ENCODE measurements at places on chromosomes 2 and 18.

GRCh38 chr2:97673182-97673914 lies 3.8 kb downstream of the C2orf92 start:
- DNase-seq, result no peak

DNA sequence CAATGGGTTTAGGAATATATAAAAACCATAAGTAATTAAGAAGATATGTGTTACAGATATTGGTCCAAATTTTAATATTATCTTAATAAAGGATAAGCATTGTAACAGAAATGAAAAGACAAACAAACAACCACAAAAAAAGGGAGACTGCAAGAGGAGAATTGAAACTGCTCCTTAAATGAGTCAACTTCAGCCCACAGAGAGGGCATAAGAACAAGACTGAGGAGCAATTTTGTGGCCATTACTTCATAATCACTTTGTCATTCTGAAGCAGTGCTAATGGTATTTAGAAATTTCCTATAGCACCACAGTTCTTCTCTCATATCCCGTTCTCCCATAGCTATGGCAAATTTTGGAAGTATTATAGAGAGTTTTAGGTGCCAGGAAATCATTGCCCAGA lies 193.2 kb upstream of the HNMT start:
- DNase-seq, result no peak

DNA sequence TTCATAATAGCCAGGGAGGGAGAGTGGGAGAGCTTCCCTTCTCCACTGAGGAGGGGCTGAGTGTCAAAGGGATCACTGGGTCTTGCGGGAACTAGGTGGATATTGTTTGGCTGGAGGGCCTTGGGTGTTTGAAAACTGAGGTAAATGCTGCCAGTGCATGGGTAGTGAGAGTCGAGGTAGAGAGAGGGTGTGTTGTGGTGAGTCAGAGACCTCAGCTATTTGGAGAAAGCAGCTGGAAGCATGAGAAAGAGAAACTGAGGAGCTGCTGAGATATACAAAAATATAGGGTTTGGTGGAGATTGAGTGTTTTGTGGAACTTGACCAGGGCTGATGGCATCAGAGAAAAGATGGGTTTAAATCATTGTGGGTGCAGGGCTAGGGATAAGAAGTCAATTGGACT lies 127.0 kb upstream of the CCDC195 start:
- no peak for DNase-seq

- no peak for DNase-seq
Measured at GRCh38 chr2:39661826-39662225, 3.9 kb upstream of the TMEM178A start.

Measured in stimulated activated CD4-positive, alpha-beta T cell treated with anti-CD3 and anti-CD28 coated beads, Interleukin-12 subunit alpha, Interleukin-12 subunit beta, amount 100 ng/mL, for 24 hours (primary cell).